ENCODE measurements at places on chromosomes 3 and 15.

GRCh38 chr3:141191097-141191749 is 40.4 kb upstream of the PXYLP1 start:
- DNase-seq = no peak

DNA sequence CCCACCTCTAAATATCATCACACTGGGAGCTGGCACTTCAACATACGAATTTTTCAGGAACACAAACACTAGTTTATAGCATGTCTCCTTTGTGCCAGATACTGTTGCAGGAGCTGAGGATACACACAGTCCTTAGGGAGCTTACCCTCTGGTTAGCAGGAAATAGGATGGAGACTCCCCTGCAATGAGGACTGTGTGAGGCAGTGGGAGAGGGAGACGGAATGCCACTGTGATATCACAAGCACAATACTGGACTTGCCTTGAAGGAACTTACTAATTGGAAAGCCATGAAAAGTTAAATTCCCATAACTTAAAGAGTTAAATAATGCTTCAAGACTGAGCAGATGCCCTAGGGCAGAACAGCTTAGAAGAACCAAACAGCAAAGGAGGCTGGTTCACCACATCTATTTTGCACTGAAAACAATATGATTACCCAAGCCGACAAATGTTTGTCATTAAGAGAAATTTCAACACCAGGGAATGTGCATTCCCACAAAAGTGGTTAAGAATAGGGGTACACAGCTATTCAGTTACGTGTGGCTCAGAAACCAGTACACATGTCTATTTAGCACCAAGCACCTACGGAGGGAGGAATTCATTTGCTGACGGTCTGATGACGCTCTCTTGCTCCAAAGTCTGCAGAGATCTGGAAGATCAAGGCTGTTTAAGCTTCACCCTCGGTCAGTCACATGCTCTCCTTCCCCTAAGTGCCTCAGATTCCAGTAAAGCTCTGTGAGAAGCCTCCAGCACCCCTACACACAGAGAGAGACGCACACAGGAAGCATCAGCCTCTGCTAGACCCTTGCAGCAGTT is 5.2 kb downstream of the TBC1D2B start:
- no peak for DNase-seq

DNA sequence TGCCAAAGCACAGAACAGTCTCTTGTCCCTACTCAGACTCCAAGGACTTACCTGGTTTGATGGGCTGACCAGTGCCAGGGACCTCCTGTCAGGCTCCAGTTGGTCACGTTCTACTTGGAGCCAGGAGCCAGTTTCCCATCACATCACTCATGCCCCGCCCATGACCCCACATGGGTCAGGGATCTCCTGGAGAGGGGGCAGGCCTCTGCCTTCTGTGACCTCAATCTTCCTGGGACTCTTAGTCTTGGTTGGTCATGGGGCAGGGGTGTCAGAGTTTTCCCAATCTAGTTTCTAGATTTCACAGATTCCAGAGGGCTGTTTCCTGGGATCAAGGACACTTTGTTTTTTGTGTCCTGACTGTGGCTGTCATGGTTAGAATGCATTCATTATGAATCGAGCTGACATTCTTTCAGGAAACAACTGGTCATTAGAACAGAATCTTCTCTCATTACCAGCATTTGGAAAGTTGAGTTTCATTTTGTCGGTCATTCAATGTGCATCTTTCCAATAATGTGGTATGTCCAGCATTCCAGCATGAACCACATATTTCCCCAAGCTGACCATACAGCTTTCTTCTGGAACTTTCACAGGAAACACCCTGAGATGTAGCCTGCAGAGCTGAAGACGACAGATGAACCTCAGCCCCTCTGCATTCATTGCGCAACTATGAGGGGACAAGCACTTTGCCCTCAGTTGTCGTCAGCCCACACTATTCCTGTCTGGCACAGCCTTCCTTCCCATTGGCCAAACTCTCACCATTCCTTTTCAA is 19.8 kb downstream of the CYP19A1 start:
- no peak for DNase-seq

GRCh38 chr15:60390871-60391501 is 6.8 kb downstream of the ANXA2 start:
- DNase-seq = no peak

DNA sequence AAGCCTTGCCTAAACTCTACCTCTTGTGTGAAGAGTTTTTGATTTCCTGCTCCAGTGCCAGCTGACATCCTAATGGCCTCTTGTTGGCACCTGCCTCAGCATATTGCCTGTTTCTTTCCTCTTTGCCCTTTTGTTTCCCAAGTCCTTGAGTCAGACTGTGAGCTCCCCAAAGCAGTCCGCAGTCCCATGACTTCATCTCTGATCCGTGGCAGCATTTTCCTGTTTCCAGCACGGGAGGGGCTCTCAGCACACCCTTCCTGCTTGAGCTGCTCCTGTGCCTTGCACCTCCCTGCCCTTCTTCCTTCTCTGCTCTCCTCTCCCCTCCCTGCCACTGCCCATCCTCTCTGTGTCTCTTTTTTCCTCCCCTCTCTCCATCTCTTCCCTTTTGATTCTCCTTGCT is 179.6 kb downstream of the EPHB1 start:
- DNase-seq = no peak

DNA sequence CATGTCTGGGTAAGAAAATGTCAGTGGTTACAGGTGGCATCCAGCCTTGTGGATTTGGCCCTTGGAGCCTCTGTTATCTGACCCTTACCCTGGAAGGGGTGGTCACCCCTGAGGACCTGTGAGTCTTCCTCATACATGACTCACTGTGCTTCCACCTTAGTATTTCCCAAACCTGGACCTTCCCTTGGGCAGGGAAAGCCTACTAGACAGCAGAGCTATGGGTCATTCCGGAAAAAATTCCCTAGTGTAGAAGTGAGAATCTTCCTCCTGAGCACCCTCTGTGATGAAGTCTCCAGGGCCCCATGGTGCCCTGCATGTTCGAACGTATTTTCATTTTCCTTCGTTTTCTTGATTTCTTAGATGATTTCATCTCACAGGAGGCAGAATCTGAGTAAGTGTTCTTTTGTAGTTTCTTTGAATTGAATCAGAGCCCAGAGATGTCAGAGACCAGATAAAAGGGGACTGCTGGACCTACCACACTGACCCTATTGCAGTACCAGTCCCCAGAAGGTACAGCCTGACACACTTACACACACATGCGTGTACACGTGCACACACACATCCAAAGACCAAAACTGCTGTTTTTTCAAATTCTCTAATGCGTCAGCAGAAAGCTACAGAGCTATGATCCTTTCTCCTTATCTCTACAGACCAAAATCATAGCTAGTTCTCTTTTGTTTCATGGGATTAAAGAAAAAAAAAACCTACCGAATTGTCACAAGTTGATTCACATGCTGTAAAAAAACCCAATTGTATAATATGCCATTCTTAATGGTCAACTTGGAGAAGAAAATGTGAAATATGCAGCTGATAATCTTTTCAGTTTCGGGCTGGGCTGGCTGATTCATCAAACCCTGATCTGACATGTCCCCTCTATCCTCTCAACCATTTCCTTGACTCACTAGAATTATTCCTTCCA is 50.5 kb upstream of the ARHGEF3 start:
- DNase-seq = no peak

DNA sequence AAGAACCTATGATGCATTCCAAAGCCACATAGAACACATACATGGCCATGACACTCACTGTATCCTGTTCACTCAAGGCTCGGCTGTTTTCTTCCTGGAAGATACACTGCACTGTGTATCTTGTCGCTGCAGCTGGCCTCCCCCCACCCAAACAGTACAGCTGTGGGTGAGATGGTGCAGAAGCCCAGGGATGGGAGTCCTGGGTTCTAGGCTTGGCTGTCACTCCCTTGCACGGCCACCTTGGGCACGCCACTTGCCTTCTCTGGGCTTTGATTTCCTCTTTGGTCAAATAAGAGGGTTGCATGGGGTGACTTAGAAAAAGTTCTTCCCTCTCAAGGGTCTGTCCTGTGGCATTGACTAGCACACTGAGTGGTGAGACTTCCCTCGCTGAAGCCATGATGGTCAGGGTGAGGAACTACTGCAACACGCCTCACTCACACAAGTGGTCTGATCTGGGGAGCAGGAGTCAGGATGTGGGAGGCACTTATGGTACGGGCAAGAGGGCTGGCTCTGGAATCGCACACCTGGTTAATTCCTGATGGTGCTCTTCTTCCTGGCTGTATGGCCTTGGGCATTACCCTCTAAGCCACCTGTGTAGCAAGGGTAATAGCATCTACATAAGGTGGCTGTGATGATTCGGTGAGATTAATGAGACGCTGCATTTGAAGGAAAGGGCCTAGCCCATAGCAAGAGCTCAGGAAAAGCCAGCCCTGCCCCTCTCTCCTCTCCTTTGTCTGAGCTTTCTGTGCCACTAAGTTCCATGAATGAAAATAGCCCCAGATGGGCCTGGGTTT is 44.0 kb downstream of the ANP32A start:
- no peak for DNase-seq

- DNase-seq = no peak
Measured at GRCh38 chr3:144660186-144660585, 688.6 kb downstream of the DIPK2A start.

DNA sequence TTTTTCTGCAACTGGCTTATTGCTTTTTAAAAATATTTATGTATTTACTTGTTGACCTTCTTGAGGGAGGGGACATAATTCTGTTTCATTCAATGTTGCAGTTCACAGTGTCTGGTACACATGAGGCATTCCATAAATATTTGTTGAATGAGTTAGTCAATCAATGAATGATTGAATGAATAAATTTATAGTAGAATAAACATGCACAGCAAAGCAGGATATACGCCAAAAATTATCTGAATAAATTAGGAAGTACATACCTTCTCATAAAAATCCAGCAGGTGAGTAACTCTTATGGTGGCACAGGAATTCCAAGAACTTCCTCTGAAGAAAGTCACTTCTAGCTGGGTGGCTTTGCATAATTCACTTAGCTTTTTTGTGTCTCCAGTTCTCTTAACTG is 469.4 kb upstream of the ATP11B start:
- DNase-seq = no peak

DNA sequence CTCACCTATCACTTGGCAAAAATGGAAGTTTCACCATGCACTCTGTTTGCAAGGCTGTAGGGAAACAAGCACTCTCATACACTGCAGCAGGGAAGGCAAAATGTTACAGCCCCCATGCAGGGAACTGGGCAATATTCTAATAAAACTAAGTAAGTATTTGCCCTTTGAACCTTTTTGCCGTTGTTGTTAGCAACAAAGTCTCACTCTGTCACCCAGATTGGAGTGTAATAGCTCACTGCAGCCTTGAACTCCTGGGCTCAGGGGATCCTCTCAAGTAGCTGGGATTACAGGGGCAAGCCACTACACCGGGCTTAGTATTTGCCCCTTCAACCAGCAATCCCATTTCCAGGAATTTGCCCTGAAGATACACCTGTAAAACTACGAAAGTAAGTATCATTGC is 122.5 kb downstream of the TBC1D5 start:
- no peak for DNase-seq

DNA sequence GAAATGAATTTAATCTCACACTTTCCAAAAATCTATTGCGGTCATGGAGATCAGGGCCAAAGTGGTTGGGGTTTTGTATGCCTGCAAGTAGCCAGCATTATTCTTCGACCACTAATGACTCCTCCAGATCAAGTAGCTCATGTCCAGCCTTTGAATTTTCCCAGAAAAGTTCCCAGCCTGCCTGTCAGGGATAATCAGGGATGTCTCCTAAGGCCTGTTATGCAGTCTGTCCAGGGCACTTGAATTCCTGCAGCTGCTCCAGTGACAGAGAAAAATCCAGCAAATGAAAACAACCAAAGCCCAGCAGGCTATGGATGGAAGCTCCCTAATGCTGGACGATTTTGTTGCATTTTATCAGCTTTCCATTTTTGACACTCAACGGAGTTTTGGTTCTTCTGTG is 215.4 kb downstream of the ADAMTSL3 start:
- DNase-seq = no peak

- no peak for DNase-seq
Measured at GRCh38 chr15:60392601-60392985, 5.2 kb downstream of the ANXA2 start.

DNA sequence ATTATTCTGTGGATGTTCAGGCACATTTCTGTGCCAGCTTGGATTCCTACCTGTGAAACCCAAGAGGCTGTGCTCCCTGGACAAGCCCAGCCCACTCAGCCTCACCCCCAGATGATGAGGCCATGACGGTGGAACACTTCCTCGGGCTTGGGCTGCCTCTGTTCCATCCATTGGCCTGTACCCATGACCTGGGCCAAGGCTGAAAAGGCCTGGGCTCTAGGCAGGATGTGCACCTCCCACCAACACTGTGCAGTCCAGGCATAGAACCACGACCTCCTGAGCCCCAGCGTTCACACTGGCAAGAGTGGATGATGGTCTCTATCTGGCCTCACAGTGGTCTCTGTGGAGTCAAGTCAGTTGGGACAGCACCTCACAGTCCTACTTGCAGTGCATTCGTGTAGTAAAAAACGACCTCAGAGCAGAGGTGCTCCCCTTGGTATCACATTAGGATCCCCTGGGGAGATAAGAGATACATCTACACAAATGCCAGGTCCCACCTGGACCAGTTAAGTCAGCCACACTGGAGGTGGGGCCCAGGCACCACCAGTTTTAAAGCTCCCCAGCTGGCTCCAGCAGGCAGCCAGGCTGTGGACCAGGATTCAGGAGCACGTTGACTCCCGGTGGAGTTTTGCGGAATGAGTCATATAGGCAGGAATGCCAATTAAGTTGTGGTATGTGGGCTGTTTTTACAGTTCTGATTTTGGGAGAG is 39.0 kb upstream of the IGF1R start:
- DNase-seq = no peak

GRCh38 chr3:100157685-100158084 is 43.4 kb upstream of the FILIP1L start:
- DNase-seq = no peak

- DNase-seq = no peak
Measured at GRCh38 chr15:36626141-36626800, 46.8 kb downstream of the CDIN1 start.

DNA sequence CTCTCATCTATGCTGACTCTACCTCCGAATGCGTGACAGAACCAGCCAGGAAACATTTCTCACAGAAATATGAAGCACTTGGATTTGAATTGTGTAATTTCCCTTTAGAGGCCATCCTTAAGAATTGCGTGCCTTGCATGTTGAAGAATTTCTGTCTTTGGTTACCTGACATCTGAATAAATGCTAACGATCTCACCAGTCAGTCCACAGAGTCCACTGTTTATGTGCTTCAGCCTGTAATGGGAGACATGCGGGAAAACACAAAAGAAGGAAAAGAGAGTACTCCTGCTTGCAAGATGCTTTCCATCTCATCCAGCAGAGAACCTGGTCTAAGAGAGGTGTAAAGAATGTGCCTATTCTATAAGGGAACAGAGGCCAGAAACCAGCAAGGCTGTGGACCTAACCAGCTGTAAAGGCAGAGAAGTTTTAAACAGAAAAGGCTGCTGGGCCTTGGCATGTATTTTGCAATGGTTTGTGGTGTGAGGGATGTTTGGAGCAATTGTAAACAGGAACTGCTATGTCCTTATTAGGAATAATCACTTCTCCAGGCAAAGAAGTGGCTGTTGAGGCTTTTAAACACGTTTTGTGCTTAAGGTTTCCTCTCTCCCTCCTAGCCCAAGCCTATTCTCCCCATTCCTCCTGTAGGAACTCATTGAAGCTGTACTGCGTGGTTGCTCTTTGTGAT is 36.4 kb upstream of the BOC start:
- DNase-seq = no peak

GRCh38 chr3:99674086-99674789 is 35.8 kb downstream of the COL8A1 start:
- no peak for DNase-seq

- no peak for DNase-seq
Measured at GRCh38 chr15:64185146-64185911, 22.5 kb upstream of the PPIB start.

GRCh38 chr3:197454014-197454413 is 101.8 kb downstream of the BDH1 start:
- DNase-seq = no peak

GRCh38 chr3:120601554-120601953 is 5.4 kb downstream of the NDUFB4 start:
- no peak for DNase-seq
